ENCODE measurements at places on chromosomes 7 and 10.

GRCh38 chr7:134589491-134589941 lies 40.6 kb downstream of the AKR1B15 start:
- no peak for DNase-seq

GRCh38 chr7:102261451-102261850 lies 25.2 kb upstream of the SH2B2 start:
- DNase-seq, result no peak

GRCh38 chr10:47402641-47403301 lies 18.7 kb upstream of the ZNF488 start:
- DNase-seq, result no peak

- DNase-seq, result no peak
Observed at GRCh38 chr10:93757801-93758507, at the start of gene LGI1. LGI1 (plus strand) TSS chr10:93757936; CDS start chr10:93758145, 209 bp downstream.

DNA sequence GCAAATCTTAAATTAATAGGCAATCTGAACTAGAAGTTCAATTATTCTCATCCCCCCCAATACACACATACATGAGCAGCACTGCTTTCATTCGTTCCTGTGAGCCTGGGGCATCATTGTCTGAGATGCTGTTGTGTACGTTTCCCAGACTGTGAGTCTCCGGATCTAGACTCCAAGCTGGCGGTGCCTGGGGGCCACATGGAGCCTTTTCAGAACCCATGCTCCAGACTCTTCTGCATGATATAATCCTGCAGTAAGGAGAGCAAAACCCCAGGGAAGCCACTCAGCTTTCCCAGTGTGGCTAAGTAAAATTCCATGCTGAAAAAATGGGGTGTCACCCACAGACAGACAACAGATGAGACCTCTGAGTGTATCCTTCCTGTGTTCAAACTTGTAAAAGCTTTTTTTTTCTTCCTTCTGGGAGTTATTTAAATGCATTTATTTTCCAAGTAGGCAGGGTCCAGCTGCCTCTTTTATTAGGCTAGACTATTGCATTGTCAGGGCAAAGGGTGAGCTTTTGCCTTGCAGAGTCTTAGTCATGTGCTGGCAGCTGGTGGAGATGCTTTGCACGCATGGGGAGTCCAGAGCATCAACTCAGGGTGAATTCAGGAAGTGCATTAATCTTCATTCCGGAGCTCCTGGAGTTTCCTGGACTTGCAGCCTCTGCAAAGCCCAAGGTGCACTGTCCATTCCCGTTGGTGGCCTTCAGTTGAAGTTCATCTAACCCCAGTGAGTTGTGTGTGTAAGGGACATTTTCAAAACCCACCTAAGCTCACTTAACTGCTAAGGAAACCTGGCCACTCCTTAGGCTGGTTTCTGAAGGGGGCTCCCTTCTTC lies 185.7 kb upstream of the ADO start:
- DNase-seq, result no peak

DNA sequence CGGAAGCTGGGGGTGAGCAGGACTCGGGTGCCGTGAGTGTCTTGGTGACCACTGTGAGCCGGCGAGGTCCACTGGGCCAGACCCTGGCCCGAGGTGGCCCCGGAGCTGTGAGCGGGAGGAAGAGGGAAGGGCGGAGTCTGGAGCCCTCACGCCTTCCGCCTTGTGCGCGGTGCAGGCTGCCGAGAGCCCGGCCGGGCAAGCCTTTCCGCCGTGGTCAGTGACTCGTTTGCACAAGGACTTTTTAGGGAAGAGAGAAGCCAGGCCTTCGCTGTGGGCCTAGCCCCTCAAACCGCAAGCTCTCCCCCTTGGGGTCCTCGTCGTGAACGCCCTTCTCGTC lies 40.9 kb upstream of the ZNF32 start:
- DNase-seq, result no peak

DNA sequence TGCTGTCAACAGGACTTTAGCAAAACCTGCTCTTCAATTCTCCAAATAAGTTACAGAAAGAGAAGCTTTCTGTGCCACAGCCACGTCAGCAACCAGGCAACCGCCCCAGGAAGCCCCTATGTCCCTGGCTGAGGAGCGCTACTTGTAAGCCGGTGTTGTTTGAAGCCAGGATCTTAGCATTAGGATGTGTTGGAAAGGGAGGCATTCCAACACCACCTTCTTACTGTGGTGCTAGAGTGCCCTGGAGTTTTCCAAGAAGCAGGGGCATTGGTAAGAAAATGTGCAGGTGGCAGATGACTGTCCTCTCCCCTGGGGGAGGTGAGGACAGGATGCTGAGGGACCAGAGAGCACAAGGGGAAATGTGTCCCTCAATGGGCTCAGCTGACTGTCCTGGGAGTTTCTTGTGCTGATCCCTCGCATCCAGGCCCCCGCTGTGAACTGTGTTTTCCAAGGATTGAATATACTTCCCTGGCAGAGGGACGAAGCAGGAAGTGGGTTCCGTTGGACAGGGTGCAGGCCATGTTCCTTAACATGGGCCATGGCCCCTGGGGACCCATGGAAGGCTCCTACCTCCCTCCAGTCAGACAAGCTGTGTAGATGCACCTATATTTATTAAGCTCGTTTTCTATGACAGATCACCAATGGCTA lies 139.6 kb upstream of the GDF10 start:
- DNase-seq, result no peak

DNA sequence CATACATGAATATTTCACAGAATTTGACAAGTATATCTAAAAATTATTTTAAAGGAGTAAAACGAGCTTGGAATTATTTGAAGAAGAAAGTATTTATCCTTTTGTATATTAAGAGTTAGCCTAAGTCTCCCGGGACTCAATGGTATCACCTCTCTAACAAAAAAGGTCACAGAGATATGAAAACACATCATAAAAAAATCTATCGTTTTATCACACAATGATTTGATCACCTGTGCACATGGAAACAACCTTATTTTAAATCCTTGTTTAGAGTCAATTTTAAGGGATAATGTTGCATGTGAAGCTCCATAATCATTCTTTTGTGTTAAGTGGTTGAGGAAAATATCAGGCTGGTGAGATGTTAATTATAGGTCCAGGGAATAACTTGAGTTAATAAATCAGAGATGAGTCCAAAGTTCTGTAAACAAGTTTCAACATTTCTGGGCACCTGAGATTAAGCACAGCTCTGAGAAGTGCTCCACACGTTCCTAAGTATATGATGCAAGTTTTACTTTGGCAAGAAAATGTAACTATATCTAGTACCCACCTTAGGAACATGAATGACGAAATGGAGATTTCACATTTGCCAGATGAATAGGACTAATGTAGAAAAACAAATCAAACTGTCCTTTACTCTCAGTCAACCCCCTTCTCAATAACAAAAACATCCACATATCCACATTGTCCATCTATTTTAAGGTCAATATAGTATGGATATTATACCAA lies 148.5 kb upstream of the AKR1E2 start:
- no peak for DNase-seq

- DNase-seq, result no peak
Observed at GRCh38 chr7:23164846-23165245, 17.0 kb upstream of the NUP42 start.

- DNase-seq, result no peak
Observed at GRCh38 chr10:3774814-3775695, 10.0 kb downstream of the KLF6 start.

GRCh38 chr10:118422241-118422640 lies 80.1 kb upstream of the FAM204A start:
- DNase-seq, result no peak

GRCh38 chr10:24128066-24128730 lies 80.7 kb upstream of the KIAA1217 start:
- no peak for DNase-seq

DNA sequence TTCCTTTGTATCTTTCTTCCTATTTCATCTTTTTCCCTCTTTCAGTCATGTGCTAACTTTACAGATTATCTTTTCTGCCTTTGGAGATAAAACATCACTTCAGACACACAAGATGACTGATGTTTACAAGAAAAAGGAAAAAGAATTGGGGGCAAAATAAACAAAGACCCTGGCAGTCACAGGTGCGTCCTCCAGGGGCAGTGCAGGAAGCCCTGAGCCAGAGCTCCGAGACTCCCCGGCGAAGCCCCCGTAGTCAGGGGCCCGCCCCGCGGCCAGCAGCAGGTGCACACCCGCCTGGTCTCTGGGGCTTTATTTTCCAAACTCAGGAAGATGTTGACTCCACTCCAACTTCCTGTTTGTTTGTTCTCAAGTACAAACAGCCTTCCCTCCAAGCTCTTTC lies 10.2 kb downstream of the STK32C start:
- no peak for DNase-seq

GRCh38 chr10:23158370-23158769 lies 33.7 kb upstream of the PTF1A start:
- DNase-seq, result peak; percentile 22

GRCh38 chr10:123132576-123133477 lies 2.9 kb upstream of the HMX3 start:
- peak; percentile 47 for DNase-seq

DNA sequence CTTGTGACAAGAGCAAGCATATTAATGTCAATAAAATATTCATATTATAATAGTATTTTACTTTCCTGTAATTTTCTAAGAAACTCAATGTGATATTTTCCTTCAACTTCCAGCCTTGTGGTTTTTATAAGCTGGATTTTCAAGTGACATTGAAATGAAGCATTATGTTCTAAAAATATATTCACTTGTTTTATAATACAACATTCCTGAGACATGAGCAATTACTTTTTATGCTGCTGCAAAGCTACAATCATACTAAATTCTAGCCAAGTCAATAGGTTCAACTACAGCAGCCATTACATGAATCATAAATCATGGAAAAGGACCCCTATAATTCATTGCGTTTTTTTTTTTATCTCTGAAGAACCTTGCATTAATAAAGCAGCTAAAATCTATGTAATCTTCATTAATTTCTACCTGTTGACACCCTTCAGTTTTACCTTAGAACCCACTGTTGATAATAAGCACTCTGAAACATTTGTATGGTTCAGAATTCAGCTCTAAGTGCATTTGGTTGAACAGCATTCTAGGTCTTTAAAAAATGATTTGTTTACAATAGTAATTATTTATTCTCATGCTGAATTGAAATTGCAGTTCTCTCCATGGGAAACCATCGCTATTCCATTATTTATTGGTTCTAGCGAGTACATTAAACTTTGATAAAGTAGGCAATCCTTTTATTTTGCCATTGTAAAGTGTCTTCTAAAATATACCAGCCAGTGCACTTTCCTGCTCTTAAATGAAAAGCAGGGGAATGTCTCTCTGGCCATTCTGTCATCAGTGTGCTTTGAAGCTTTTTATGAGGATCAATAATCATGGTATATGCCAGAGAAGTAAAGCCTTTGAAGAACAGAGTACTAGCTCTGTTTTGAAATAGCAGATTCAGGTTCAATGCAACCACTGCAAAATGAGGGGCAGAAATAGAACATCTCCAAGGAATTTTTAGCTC lies 132.6 kb downstream of the GNAT3 start:
- DNase-seq, result no peak

Measured in DMS 273 treated with DMSO at 0.1 percent for 48 hours (cell line).